D721Med (cell line): ENCODE measurements at places on chromosomes 2 and 18.

DNA sequence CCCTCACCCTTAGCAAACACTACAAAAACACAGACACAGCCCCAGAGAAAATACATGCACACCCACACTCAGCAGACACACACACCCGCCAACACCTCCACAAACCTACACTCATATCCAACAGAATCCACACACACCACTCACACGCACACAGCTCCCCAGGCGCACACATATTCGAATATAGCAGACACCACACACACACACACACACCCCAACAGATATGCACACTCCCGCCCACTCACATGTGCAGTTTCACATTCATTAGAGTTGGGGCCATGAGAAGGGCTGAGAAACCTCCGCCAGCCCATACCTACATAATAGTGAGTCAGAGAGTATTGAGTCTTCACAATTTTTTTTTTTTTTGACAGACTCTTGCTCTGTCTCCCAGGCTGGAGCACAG is 29.4 kb upstream of the NOTO start:
- DNase-seq = no peak

GRCh38 chr2:11327871-11328270 is 16.6 kb downstream of the ROCK2 start:
- DNase-seq = no peak

- DNase-seq = no peak
Observed at GRCh38 chr2:226002438-226002837, 602.9 kb downstream of the NYAP2 start.

GRCh38 chr2:10266133-10266620 is 36.5 kb upstream of the HPCAL1 start:
- DNase-seq = no peak

GRCh38 chr2:178962805-178963433 is 87.0 kb downstream of the CCDC141 start:
- DNase-seq = no peak

DNA sequence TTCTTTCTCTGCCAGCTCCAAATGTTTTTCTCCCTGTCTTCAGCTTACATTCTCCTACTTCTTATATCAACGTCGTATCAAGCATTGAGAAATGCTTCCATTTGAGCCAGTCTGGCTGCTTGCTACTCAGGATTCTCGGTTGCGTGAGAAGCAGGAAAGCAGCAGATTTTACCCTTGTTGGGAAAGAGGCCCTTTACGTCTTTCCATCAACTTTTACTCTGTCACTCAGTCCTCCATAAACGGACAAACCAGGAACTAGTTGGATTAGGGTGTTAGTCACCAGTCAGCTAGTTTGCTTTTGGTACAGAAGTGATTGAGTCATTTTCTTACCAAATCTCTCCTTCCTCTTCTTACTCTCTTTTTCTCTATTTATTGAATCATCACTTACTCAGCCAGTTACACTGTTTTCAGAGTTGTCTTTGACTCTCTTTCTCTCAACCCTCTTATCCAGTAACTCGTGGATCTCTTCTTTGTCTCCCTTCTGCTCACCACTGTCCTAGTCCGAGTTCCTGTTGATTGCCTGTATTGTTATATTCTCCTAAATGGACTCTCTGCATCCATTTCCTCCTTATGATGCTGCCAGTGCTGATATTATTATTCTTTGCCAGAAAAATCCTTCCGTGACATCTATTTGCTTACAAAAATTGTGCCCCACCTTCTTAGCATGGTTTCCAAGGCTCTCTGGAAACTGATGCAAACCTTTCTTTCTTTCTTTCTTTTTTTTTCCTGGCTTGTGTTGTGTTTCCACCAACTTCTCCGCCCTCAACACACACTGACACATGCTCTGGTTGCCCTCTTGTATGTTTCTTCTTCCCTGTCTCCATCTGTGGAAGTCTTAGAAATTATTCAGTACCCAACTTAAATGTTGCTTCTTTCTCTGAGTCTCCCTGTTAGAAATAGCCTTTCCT is 61.5 kb downstream of the VRK2 start:
- DNase-seq = no peak

- DNase-seq = no peak
Observed at GRCh38 chr2:122565364-122565763, 809.9 kb downstream of the TSN start.

DNA sequence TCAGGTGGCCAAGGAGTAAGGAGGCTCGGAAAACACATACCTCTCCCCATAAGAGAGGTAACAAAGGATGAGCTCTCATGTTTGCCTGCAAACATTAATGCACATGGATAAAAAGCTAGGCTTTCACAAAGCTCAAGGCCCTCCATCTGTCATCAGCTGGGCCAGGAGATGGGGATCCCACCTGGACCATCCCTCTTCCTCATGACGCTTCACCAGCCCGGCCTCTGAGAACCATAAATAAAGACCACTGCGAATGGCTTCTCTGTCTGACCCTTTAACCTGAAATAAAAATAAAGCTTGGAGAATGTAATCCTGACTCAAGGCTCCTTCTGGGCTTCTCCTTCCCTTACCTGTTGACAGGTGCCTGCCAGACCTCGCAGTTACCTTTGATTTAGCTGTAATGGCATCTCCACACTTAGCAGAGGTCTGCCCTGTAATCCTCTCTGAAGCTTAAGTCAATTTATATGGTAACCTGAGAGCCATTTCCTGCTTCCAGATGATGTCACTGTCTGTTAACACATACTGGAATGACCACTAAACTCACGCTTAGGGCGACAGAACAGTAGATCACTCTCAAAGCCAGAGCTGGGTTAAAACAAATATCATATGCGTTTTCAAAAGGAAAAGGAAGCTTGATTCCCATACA is 29.3 kb upstream of the FOXI3 start:
- no peak for DNase-seq
